Activated CD8-positive, alpha-beta memory T cell treated with anti-CD3 and anti-CD28 coated beads for 1 hour (primary cell): ENCODE measurements at places on chromosomes 5 and 9.

- DNase-seq, result no peak
Measured at GRCh38 chr9:90167914-90168313, 474.7 kb downstream of the DIRAS2 start.

- DNase-seq, result no peak
Measured at GRCh38 chr5:152593388-152593787, 188.3 kb upstream of the NMUR2 start.

DNA sequence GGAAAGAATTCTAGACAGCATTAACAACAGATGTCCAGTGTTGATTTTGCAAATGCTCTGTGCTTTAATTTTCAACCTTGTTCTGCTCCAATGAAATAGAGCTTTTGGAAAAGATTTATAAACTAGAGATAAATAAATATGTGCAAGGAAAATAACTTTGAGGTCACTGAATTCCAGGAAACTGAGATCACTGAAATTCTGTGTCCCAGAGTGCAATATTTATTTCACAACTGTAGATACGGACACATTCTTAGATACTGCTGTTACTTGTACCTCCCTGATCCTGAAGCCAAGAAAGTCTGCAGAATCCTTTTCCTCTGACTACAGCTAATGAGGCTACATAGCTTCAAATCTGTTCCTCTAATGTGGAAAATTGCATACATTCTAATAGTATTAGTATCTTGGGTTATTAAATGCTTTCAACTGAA is 222.9 kb downstream of the DOCK8 start:
- no peak for DNase-seq

- no peak for DNase-seq
Measured at GRCh38 chr5:112210430-112211005, 208.6 kb downstream of the EPB41L4A start.

GRCh38 chr9:15522130-15522755 is 11.5 kb upstream of the PSIP1 start:
- no peak for DNase-seq

- DNase-seq, result no peak
Measured at GRCh38 chr5:122458278-122458872, 146.3 kb downstream of the SNCAIP start.

GRCh38 chr5:43033841-43034590 is 6.1 kb downstream of the ANXA2R start:
- no peak for DNase-seq
